ENCODE measurements at places on chromosomes 3 and 15.

- no peak for DNase-seq
Observed at GRCh38 chr15:58214591-58215340, 76.6 kb downstream of the AQP9 start.

GRCh38 chr15:25169318-25169717, 214.5 kb downstream of the SNRPN start:
- no peak for DNase-seq

DNA sequence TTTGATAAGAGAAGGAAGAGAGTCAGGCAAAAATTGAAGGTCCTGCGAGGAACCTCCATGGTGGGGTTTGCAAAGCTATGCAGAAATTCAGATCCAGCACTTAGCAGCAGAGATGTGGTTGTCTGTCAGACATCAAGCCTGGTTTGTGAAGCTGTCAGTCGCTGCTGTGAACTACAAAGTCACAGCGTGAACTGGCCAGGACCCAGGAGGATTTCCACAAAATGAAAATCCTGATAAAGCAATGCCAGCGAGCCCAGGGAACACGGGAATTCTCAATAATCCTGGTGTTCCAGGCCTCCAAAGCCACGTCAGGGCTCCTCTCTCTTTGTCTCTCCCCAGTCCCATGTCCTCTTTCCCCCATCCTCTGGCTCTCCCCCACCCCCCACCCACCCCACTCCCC, 296.9 kb upstream of the GADL1 start:
- no peak for DNase-seq

DNA sequence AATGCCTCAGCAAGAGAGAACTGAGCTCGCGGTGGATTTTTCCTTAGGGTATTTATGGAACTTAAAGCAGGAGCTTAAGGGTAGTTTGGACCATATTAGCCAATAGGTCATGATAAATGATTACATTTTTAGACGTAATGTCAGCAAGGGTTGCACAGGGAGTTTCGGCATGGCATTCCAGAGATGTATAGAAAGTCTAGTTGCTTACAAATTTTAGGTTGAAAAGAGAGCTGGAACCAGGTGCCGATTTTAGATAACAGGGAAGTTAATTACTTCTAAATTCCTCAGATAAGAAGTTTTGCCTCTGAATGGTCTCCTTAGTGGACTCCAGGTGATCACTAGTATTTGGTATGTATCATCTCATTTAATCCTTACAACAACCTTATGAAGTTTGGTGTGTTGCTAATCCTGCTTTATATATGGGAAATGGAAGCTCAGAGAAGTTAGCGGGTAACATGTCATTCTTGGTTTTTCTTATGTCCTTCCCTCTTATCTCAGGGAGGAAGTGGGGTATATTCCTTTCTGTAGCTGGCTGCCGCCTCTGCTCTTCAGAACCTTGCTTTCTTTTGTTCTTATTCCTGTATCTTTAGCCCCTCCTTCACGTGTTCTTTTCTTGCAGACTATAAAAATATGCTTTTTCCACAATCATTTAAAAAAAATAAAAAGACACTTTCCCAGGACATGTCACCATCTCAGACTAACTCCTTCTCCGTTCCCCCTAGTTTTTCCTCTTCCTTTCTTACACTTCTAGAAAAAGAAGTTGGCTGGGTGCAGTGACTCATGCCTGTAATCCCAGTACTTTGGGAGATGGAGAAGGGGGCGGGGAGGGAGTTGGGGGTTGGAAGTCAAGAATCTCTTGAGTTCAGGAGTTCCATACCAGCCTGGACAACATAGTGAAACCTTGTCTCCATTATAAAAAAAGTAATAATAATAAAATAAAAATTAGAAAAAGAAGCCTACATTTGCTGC, 25.7 kb downstream of the IQGAP1 start:
- DNase-seq: no peak

- DNase-seq: no peak
Observed at GRCh38 chr3:128923576-128923975, 44.2 kb downstream of the ACAD9 start.

DNA sequence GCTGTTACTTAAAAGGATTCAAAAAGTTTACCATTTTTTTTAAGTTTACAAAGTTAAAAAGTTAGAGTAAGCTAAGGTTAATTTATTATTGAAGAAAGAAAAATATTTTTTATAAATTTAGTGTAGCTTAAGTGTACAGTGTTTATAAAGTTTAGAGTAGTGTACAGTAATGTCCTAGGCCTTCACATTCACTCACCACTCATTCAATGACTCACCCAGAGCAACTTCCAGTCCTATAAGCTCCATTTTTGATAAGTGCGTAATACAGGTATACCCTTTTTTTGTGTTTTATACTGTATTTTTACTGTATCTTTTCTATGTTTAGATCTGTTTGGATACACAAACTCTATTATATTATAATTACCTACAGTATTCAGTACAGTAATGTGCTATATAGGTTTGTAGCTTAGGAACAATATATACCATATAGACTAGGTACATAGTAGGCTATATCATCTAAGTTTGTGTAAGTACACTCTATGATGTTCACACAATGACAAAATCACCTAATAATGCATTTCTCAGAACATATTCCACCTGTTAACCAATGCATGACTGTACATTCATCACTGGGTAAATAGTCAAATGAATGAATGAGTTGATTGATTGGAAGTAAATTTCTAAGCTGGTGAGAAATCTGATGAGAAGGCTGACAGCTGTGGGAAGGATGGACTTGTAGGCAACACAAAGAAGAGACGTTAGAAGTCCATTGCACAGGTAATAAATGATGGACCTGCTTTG, 95.2 kb upstream of the CDIN1 start:
- DNase-seq: no peak

- DNase-seq: no peak
Observed at GRCh38 chr15:92907896-92908712, 8.0 kb downstream of the CHD2 start.

DNA sequence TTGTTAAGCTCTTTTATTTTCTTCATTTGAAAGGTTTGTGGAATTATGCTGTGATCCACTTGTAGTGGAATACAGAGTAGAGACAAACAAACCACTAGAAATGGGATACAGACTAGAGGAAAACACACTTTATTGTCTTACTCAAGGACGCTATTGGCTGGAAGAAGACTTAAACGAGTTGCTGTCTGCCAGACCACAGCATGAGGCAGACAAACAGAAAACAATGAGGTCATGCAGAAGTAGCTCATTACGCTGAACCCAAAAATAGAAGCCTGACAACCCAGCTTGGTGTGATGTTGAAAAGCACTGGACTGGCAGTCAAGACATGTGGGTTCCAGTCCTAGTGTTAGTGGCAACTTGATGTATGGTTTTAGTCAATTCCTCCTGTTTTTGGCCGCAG, 62.4 kb upstream of the P3H2 start:
- no peak for DNase-seq

DNA sequence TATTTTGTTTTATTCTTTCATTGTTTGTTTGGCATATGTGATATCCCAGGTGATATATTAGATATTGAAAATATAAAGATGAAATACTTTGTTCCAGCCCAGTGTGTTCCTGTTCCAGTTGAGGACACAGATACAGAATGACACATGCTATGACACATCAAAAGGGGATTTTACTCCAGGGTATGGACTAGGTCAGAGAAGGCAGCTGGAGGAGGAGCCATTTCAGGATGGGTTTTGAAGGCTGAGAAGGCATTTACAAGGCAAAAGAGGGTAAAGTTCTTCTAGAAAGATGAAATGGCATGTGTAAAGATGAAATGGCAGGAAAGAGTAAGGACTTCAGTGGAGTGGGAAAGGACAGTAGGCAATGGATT, 163.8 kb downstream of the ZIC1 start:
- DNase-seq: no peak

DNA sequence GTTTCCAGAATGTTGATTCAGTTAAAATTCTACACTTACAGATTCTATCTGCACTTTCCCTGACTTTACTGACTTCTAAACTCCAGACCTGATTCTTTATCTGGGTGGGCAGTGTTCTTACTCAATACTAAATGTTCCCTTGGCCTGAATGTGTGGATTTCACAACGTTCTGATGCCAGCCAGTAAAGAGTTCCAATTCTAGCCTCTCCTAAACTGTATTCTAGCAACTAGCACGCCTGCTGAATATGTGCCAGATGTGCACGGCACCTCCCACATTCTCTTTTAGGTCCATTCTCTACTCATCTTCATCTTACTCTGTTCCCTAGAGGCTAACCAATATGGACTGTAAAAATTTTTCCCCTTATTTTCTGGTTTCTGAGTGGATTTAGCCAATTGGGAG, 479.5 kb upstream of the AGTR1 start:
- no peak for DNase-seq

- DNase-seq: no peak
Observed at GRCh38 chr3:7950890-7951289, 550.7 kb upstream of the LMCD1 start.

GRCh38 chr3:187963677-187964385, 190.1 kb upstream of the LPP start:
- peak; percentile 36 for DNase-seq

GRCh38 chr15:67170143-67170925, 84.1 kb downstream of the AAGAB start:
- DNase-seq: no peak

GRCh38 chr15:45891766-45892165, 256.9 kb downstream of the SQOR start:
- no peak for DNase-seq

GRCh38 chr3:106830334-106830733, 546.9 kb upstream of the CCDC54 start:
- DNase-seq: no peak

GRCh38 chr3:188284455-188285212, 130.7 kb downstream of the LPP start:
- no peak for DNase-seq

GRCh38 chr3:22960105-22960984, 242.8 kb upstream of the UBE2E2 start:
- no peak for DNase-seq

DNA sequence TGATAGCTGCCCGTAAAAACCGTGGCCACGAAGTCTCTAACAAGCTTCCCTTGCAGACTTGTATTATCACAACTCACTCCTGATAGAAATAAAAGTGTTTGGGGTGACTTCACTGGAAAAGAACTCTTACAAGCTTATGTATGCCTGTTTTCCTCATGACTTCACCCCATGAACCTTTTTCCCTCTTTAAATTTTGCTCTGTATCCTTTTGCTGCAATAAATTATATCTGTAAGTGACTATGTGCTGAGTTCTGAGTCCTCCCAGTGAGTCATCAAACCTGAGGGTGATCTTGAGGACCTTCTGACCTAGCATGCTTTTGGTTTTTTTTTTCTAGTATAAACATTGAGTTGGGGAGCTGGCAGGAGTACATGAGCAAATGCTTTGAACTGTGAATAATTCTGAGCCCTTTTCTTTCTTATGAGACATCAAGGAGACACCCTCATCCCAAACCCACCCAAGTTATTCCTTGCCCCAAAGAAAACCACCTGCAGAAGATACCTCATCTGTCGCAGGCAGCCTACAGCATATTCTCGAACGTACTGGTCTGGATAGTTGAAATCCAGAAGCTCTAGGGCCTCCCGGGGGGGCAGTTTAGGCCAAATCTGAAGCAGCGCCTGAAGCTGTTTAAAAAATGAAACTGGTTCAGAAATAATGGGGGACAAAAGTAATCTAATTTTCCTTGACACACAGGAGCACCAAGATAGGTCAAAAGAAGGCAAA, 85.9 kb downstream of the FAIM start:
- DNase-seq: no peak

DNA sequence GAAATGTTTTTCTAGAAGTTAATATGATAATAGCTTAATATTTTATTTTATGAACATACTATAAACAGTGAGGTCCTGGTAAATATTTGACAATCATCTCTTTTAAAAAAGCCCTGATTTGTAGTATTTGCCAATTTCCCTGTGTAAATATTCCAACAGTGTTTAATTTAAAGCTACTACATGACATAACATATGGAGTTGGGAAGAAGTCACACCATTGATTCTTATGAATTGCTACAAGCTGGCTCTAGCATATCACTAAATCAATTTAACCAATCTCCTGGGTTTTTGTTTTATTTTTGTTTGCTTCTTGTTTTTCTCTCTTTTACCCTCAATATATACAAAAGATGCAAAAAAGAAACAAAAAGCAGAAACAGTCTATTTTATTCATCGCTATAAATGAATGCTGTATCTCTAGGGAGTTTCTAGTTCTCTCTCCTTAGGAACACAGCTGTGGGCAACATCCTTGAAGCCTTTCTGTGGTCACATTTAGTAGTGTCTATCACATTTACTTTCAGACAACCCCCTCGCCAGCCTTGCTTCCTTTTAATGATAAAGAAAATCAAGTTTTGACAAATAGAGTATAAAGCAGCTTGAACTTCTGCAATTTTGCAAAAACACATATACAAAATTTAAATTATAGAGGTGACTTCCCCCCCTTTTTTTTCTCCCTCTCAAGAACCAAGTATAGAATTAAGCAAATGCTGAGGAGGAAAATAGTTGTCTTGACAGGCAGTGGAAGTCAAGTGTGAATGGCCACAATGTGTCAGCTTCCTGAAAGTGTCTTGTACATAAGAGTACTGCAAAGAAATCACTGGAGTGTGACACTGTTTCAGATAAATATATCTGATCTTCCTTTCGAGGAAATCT, 21.4 kb downstream of the CCR1 start:
- no peak for DNase-seq

- DNase-seq: no peak
Observed at GRCh38 chr3:15653321-15653720, 51.8 kb downstream of the BTD start.

DNA sequence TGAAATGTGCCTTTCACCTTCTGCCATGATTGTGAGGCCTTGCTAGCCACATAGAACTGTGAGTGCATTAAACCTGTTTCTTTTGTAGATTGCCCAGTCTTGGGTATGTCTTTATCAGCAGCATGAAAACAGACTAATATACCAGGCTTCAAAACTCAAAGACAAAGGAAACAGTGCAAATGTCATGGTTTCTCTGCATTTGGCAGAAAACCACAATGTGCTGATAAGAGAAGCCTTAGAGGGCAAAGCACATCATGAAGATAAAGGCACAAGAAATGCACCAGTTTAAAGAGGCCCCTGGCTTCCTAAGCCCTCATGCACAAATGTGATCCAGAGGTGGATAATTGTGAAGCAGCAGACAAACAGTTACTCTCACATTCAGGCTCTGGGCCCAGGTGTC, 259.2 kb downstream of the CPNE4 start:
- DNase-seq: no peak

DNA sequence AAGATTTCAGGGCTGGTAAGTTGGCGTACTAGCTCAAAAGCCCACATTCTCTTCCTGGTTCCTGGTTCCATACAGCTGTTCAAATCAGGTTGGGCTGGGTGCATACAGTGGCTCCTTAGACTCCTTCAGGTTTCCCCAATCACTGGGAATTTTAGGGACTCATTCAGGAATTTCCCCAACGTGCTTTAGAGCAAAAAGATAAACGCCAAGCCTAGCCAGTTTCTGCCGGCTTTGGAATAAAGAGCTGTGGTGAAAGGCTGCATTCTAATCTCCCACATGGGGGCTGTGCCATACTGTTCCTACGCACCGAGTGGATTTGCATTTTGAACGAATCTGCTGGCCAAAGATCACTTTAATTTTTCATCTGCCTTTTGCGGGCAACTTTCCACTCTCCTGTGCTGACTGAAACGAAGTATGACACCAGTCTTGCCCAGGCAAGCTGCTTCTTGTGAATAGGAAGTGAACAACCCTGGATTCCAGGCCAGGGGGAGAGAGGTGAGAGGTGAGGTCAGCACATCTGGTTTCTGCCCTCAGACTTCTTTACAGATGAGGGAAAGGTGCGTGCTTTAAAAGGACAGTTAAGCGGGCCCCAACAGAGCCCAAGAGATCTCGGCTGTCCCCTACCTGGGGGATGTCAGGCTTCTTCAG, 184.2 kb upstream of the PDZRN3 start:
- no peak for DNase-seq

All from SIG-M5 (cell line).